IPS DF 19.7 (cell line): ENCODE measurements at places on chromosomes 7 and 10.

DNA sequence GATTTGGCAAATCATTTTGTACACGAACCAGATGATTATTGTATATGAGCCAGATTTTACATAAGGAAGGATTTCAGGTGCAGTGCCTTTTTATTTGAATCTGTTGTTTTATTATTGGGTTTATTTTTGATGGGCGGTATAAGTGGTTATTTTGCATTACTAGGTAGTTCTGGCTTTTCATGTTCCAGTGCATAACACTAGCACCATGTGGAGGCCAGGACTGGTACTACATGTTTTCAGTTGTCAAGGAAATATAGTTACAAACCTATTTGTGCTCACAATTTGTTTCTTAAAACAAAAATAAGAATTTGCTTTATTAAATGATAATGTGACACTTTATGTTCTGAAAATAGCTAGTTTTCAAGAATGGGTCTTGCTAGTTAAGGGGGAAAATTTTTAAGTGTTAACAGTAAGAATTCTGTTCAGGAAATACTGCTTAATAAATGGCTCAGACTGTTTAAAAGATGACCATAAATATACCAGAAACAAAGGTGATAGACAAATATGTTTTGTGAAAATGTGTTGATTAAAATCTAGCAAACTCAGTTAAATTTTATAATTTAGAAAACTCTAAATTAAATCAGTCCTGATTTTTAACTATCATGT, 7.1 kb upstream of the SEMA3E start:
- no peak for DNase-seq

DNA sequence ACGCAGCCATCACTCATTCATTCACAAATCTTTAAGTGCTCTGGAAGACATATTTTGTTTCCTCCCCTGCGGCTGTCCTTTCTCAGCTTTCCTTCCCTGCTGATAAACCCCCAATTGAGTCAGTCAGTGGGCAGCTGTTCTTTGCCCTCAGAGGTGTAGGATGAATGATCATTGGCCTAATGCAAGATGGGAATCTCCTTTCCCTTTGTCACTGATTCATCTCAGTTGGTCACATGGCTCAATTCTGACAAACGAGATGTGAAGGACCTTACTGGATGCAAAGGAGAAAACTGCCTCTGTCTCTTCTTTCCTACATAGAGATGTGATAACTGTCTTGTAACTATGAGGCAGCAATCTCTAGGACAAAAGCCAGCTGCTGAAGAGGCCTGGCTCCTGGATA, 44.6 kb downstream of the COL28A1 start:
- no peak for DNase-seq

GRCh38 chr10:43452356-43452914, 15.5 kb downstream of the ZNF487 start:
- no peak for DNase-seq

DNA sequence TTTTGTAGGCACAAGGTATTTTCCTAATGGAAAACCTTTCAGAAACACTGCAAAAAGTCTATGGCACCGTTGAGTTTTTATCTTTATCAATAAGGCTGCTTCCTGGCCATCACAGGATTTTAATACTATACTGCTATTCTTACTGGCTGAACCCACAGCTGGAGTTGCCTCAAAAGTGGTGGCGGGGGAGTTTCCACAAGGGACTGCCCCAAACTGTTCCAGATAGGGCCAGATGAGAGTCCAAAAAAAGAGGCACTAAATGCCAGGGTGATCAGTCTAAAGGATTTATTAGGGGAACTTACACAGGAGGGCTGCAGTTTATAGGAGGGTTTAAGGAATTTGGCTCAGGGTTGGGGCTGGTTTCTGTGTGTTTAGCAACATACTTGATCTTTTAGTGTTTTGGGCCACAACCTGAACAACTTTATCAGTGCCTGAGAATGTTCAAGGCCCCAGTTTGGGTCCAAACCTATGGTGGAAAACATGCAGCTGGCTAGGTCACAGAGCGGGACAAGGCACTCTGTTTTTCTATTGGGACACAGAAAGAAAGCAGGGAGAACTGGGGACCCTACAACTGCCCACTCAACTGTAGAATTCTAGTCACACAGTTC, 41.4 kb downstream of the STAM start:
- DNase-seq: no peak

DNA sequence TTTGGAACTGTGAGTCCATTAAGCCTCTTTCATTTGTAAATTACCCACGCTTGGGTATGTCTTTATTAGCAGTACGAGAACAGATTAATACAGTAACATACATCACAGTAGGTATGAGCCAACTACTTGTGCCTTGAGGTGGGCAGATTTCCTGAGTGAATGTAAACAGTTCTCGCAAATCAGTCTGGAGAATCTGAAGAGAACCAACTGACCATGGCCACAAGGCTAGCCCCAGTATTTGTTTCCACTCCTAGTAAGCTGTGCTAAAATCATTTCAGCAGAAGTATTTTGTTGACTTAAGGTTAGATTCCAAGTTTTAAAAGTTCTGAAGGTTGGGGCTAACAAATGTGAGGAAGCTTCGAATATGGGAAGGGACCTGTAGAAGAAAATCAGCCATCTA, 82.9 kb downstream of the NOD1 start:
- DNase-seq: no peak

GRCh38 chr10:49414496-49414895, 18.6 kb upstream of the DRGX start:
- no peak for DNase-seq

- no peak for DNase-seq
Observed at GRCh38 chr10:31650010-31650409, 278.6 kb downstream of the ARHGAP12 start.

GRCh38 chr10:36283827-36284226, 641.7 kb upstream of the FZD8 start:
- DNase-seq: no peak

DNA sequence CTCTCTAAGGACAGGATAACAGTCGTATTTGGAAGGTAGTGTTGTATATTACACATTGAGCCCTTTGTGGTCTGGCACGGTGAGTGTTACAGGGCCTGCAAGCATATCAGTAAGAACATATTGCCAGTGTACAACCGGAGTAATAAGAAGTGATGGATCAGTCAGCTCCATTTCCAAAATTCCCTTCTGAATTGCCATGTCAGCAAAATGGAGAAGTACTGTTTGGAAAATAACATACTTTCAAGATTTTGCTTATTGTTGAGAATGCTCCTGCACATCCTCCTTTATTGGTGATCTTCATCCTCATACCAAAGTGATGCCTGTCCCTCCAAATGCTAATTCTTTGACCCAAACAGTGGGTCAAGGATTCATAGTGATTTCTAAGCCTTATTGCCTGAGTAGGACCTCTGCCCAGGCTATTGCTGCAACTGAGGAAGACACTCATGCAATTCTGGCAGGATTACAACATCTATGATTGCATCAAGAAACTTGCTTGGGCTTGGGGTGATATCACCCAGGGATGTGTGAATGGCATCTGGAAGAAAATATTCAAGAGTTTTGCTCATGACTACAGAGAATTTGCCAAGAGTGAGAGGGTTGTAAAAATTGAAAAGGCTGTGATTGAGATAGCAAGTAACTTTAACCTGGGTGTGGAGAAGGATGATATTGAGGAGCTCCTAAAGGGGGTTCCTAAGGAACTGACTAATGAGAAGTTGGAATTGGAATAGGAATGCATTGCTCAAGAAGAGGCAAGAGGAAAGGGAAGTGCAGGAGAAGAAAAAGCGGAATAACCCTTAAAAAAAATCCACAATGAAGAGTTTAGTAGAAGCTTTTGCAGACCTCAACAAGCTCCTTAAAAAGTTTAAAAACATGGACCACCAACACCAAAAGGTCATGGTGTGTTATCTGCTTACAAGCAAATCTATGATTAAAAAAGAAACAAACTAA, 452.2 kb upstream of the SORCS1 start:
- DNase-seq: no peak

- no peak for DNase-seq
Observed at GRCh38 chr10:61643316-61643751, 19.4 kb upstream of the CABCOCO1 start.

DNA sequence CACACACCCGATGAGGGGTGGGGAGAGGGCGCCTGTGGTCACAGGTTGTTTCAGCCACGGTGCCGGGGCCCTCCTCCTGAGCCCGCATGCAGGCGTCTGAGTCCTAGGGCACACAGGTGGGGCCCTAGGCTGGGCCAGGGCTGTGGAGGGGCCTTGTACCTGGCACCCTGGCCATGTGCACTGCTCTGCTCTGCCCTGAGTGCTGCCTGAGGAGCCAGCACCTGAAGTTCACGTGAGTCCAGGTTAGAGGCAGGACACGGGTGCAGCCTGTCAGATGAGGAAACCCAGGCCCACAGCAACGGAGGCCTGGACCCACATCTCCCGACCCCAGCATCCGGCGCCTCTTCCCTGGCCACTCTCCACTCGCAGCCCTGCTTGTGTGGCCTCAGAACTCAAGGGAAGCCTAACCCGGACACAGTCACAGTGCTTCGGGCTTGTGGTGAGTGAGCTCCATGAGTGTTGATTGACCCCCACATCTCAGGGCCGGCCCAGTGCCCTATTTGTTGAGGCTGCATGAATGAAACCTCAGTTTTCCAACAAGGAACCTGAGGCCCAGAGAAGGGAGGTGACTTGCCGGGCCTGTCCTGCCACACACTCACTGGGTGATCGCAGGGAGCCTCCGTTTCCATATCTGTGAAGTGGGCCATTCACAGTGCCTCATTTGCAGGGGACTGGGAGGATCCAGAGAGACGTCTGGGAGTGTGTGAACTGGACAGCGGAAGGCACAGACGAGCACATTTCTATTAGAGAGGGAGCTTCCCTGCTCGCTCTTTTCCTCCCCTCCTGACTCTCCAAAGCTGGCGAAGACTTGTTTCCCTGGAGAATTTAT, 39.6 kb downstream of the PPIF start:
- no peak for DNase-seq

GRCh38 chr7:23474829-23475575, 4.7 kb upstream of the IGF2BP3 start:
- no peak for DNase-seq

DNA sequence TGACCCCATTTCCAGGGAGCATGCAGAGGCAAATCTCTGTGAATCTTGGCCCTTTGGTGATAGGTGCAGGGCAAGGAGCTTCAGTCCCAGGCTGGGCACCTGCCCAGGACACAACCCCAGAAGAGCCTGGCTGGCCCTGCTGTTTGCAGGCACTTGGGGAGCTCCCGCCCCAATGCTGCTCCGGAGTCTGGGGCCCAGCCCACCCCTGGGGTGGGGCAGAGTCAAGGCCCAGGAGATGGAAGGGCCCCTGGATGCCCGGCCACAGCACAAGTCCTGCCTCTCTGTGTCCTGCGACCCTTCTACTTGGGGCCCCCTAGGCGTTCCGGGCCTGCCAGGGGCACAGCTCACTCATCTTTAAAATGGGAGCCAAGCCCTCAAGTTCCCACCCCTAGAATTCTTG, 24.7 kb downstream of the PDGFA start:
- DNase-seq: no peak

DNA sequence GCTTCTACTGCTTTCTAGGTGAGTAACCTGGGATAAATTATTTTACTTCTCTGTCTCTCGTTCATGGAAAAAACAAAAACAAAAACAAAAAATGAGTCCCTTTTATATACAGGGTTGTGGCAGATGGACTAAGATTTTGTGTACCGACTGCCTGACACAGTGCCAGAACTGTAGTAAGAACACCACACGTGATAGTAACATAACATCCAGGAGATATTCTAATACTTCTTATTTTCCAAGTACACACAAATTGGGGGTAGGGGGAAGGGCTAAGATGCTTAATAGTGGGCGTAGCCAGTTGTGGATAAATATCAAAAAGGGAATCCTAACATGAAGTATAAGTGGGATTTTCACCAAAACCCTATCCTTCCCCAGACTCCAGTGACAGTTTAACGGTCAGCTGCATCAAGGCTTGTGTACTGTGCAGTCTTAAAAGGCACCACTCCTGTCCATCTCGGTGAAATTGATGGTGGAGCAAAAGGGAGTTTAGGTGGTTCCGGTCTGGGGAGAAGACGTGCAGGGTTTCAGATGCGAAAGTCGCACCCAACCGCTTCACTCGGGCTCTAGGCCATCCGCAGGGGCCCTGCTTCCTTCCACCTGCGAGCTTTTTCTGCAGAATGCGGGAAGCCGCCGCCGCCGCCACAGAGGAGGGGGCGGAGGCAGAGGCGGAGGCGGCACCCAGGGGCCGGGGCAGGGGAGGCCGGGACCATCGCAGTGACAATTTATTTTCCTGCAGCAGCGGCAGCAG, at the start of gene STAMBPL1:
Gene STAMBPL1, plus strand, starts transcription at position 712 of the 748 bp plus-strand sequence. CDS start 21,464 bp downstream, outside the sequence.
- no peak for DNase-seq

- DNase-seq: no peak
Observed at GRCh38 chr7:745431-746154, 18.5 kb upstream of the PRKAR1B start.

GRCh38 chr10:18625886-18626285, 25.5 kb downstream of the NSUN6 start:
- no peak for DNase-seq

DNA sequence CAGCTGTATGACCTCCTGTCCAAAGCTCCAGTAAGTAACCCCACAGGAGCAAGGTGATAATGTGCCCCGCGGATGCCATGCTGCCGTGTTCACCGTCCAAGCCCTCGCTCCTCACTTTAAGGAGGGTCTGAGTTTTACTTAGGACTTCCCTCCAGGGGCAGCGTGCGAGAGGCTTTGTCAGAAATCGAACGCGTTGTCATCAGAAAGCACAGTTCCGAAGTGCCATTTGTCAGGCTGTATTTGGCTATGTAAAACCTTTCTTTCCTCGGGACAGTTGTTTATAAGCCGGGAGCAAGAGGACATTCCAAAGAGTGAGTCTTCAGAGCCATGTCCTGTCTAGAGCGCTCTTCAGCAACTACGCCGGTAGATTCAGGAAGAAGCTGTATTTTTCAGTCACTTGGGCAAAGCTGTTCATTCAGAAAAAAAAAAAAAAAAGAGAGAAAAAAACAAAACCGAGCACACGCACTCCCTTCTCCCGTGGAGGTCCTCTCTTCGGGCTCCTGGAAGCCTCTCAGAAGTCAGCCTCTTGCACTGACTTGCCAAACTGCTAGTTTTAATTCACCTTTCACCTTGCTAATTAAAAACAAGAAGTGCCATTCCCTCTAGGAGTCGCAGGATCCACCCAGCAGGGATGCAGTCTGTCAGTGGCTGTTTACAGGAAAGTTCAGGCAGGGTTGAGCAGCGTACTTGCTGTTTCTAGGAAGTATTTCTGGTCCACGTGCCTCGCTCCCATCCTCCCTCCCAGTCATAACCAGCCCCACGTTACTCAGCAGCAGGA, at the start of gene SEMA3E:
Gene SEMA3E, minus strand, starts transcription at position 676 of the 778 bp plus-strand sequence.
- DNase-seq: no peak

DNA sequence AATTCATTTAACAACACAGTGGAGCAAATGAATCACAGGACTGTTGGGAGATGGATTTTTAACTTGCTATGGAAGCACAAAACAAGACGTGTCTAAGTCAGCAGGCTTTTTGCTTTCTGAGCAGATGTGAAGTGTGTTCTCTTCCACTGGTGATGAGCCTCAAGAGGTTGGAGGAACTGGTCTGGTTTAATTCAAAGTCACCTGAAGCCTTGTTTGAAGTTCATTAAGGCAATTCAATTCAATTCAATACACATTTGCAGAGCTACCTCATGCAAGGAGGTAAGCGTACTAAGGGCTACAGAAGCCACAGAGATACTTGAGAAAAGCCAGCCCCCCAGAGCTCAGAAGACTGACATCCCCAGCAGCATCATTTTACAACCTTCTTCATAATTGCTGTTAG, 68.4 kb upstream of the PALS2 start:
- no peak for DNase-seq
